ENCODE measurements at places on chromosomes 7 and 10. TPM values are rescaled to one million over a fixed set of nuclear protein-coding genes. Genes with fewer than 3 reads are reported as not detected.

DNA sequence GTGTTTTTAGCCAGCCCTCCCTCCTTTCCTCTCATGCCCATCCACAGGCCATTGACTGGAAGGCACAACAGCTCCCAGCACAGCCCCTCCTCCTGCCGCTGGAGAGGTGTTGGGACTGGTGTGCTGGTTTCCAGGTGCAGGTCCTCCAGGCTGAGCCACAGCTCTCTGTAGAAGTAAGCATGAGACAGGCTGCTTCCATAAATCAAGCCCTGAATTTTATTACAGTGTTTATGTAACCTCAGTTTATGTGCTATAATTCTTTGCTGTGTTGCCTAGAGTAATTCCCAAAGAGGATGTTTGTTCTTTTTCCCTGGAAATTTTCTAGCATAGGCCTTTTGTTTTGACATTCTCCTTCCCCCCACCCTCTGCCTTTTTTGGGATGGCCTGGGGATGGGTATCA, 445.8 kb downstream of the AUTS2 start:
- H3K36me3 ChIP-seq: no peaks in the 10 kb centered on the region
- H3K27ac ChIP-seq: no peak overlapping the region
- no peaks in the 10 kb centered on the region for H3K4me1 ChIP-seq
- H3K4me3 ChIP-seq: no peak overlapping the region
- H3K27me3 ChIP-seq: no peaks in the 10 kb centered on the region
- DNase-seq: no peak

GRCh38 chr10:17024461-17024860, 105.2 kb downstream of the CUBN start:
- no peak overlapping the region for H3K4me3 ChIP-seq
- H3K4me1 ChIP-seq: peaks cover 72% of the 10 kb centered on the region

DNA sequence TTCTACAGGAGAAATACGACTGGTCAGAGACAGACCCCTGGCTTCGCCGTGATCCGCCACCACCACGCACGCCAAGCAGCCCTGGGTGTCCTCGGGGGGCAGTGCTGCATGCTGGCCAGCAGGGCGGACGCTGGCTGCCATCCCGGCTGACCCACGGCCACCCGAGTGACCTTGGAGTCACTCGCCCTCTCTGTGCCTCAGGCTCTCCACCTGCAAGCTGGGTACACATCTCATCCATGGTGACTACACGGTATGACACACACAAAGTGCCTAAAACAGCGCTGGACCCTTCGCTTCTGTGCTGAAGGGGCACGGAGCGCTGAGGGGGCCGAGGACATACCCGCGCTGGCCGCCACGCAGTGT, 62.0 kb upstream of the RNF32 start:
- H3K4me3 ChIP-seq: no peak overlapping the region
- no peaks in the 10 kb centered on the region for H3K4me1 ChIP-seq
- no peaks in the 10 kb centered on the region for H3K36me3 ChIP-seq
- no peaks in the 10 kb centered on the region for H3K27me3 ChIP-seq
- no peak for DNase-seq
- no peak overlapping the region for H3K27ac ChIP-seq

DNA sequence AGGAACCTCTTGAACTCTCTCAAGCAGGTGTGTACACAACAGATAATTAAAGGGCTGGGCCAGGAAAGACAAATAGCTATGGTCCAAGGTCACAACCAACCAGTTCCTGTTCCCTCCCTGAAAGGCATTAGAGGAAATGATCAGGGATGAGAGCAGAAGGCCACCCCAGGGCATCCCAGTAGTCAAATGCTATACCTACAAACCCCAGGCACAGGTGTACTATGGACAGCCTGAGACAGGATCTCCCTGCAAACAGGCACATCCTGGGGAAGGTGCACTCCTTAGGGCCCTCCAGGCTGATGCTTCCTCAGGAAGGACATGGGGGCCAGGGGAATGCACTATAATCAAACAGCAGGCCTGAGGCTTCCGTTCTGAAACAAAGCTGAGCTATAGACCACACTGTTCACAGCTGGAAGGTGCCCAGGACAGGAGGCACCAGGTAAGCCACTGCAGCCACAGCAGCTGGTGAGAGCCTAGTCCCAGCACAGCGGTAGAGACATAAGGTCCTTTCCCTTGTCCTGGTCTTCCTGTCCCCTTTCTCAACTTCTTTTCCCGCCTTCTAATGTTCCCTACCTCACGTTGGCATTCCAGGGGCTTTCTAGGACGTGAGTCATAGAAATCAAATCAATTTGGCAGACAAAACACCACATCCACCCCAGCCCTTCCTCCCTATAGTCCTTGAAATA, 13.3 kb downstream of the PARP12 start:
- H3K4me3 ChIP-seq: no peak overlapping the region
- no peak for DNase-seq
- H3K27me3 ChIP-seq: no peaks in the 10 kb centered on the region
- peaks cover 15% of the 10 kb centered on the region for H3K4me1 ChIP-seq
- H3K36me3 ChIP-seq: no peaks in the 10 kb centered on the region

- no peak overlapping the region for H3K27ac ChIP-seq
- H3K36me3 ChIP-seq: no peaks in the 10 kb centered on the region
- H3K4me3 ChIP-seq: peak overlapping the region; percentile 33
- peaks cover 40% of the 10 kb centered on the region for H3K4me1 ChIP-seq
Measured at GRCh38 chr7:157009778-157010587, 480 bp downstream of the MNX1 start.

GRCh38 chr10:5504146-5505072, 5.0 kb upstream of the CALML5 start:
- H3K4me3 ChIP-seq: no peak overlapping the region
- peaks cover 7% of the 10 kb centered on the region for H3K4me1 ChIP-seq
- no peaks in the 10 kb centered on the region for H3K27me3 ChIP-seq
- H3K36me3 ChIP-seq: no peaks in the 10 kb centered on the region
- DNase-seq: no peak

GRCh38 chr10:66381045-66381444, 544.8 kb upstream of the LRRTM3 start:
- no peaks in the 10 kb centered on the region for H3K27me3 ChIP-seq
- no peak overlapping the region for H3K27ac ChIP-seq
- no peaks in the 10 kb centered on the region for H3K4me1 ChIP-seq
- H3K4me3 ChIP-seq: no peak overlapping the region
- DNase-seq: no peak

DNA sequence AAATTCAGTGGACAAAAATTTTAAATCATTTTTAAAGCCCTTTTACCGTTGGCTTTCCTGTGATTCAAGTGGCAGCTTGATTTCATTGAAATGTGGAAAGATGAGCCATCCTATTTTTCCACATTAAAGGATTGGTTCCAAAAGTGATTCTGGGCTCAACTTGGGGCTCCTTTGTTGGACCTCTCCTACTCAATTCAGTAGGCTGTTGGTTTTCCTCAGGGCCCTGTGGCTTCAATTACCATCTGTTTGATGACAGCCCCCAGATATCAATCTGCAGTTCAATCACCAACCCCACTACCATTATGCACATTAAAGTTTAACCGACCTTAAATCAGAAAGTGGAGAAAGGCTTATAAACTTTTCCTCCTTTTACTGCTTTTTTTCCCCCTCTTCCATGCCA, 47.3 kb downstream of the AVL9 start:
- H3K4me1 ChIP-seq: no peaks in the 10 kb centered on the region
- no peak for DNase-seq
- H3K27ac ChIP-seq: no peak overlapping the region
- no peak overlapping the region for H3K4me3 ChIP-seq

GRCh38 chr7:5238500-5238899, 44.2 kb upstream of the SLC29A4 start:
- no peak overlapping the region for H3K27ac ChIP-seq
- DNase-seq: no peak
- H3K4me1 ChIP-seq: peaks cover 28% of the 10 kb centered on the region
- H3K27me3 ChIP-seq: no peaks in the 10 kb centered on the region
- H3K4me3 ChIP-seq: no peak overlapping the region
- H3K36me3 ChIP-seq: no peaks in the 10 kb centered on the region

DNA sequence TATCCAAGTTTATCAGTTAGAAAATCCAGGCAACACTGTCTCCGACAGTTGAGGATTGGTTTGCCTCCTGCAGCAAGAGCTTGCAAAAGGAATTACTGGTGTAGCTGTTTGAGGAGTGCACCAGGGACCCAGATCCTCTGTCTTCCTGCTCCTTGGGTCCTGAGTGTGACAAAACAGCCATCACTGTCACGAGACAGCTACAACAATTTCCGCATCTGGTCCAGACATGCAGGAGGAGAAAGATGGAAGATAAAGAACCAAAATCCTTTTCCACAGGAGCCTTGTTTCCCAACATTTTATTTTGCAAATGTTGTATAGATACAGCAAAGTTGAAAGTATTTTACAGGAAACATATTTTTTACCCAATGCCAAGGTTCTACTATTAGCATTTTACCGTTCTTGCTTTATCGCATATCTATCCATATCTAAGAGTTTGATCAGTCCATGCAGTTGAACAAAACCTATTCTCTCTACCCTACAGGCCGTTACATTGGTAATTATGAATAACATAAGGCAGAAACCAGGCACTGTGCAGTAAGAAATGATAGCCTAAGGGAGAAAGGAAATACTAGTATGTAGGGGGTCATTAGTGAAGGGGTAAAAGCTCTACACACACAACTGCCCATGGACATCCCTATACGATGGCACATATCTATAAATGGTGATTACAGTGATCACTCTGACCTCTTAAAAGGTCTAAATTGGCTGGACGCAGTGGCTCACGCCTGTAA, 54.9 kb downstream of the FAM204A start:
- no peaks in the 10 kb centered on the region for H3K36me3 ChIP-seq
- H3K27ac ChIP-seq: no peak overlapping the region
- no peaks in the 10 kb centered on the region for H3K4me1 ChIP-seq
- H3K4me3 ChIP-seq: no peak overlapping the region
- no peak for DNase-seq
- H3K27me3 ChIP-seq: peaks cover 17% of the 10 kb centered on the region

- H3K4me3 ChIP-seq: no peak overlapping the region
- no peak overlapping the region for H3K27ac ChIP-seq
- peaks cover 43% of the 10 kb centered on the region for H3K4me1 ChIP-seq
- DNase-seq: no peak
- H3K27me3 ChIP-seq: no peaks in the 10 kb centered on the region
Measured at GRCh38 chr10:88097092-88097516, 233.7 kb downstream of the PTEN start.

DNA sequence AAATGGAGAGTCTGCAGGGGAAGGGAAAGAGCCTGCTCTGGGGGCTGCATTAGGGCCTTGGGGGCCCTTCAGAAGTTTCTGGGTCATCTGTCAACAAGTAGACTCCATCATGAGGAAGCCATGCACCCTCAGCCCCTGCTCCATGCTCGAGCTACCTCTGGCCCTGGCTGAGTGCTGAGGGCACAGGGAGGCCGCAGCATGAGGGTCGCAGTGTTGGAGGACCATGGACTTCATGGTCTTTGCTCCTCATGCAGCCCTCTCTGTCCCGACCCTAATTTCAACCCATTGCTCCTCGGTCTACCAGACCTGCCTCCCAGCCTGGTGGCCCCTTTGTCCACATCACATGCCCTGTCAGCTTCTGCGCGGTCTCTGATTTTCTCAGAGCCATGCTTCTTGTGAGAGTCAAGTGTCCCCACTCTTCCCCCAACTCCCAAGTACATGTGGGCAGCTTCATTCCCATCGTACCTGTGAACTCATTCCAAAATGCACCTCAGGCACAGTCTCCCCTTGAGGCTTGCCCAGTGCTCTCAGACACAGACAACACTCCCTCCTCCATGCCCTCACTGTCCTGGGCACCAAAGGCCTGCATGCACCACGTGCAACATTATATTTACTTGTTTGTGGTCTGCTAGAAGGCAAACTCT, 14.7 kb downstream of the ZNF488 start:
- no peak overlapping the region for H3K27ac ChIP-seq
- no peak overlapping the region for H3K4me3 ChIP-seq
- no peaks in the 10 kb centered on the region for H3K4me1 ChIP-seq
- DNase-seq: no peak
- H3K27me3 ChIP-seq: no peaks in the 10 kb centered on the region
- H3K36me3 ChIP-seq: no peaks in the 10 kb centered on the region

DNA sequence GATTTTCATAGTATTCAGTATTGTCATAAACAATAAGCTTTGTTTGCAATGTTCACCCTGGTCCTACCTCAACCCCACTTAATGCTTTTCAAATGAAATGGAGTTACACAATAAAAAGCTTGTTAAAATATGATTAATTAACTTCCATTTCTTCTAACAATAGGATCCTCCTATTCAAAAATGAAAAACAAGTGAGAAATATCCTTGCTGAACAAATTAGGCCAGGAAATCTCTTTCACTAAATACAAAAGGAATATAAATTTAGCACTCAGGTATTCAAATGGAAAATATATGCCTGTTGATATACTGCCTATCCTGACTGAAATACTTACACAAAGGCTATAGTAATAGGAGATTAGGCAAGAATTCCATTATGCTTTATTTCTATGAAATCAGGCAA, 323.4 kb upstream of the GRM3 start:
- DNase-seq: no peak

DNA sequence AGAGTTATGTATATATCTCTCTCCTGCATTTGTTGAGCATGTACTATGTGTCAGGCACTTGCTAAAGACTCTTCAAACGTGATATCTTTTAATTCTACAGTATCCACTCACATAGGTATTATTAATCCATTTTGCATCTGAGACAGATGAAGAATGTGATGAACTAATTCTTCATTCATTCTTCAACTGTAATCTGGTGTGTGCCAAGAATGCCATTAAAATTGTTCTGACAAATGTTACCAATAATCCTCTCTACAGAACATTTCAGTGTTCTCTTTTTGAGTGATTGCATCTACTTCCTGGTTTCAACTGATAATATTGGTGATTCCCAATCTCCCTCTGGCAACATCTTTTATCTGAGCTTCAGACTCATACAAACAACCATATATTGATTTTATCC, 18.0 kb upstream of the INHBA start:
- H3K27ac ChIP-seq: no peak overlapping the region
- H3K27me3 ChIP-seq: no peaks in the 10 kb centered on the region
- H3K4me1 ChIP-seq: no peaks in the 10 kb centered on the region
- no peak overlapping the region for H3K4me3 ChIP-seq

DNA sequence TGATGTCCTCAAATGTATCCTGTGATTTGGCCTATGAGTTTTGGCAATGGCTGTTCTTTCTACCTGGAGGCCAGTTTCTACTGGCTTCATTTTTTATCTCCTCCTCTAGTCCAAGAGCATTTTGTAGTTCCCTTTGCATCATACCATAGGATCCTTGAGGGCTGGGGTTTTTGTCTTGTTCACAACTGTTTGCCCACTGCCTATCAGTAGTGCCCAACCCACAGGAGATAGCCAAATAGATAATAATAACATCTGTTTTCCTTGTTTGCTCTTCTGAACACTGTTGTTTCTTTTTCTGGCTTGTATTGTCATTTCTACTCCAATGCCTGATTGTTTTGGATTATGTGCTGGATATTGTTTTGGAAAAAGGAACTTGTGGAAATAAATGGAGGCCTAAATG, 3.4 kb downstream of the CDK1 start:
- H3K36me3 ChIP-seq: no peaks in the 10 kb centered on the region
- H3K27ac ChIP-seq: no peak overlapping the region
- DNase-seq: no peak
- no peak overlapping the region for H3K4me3 ChIP-seq
- no peaks in the 10 kb centered on the region for H3K27me3 ChIP-seq

GPR141 gene
- 8.6 TPM for total RNA-seq

TFPI2 gene
- total RNA-seq: 4.5 TPM

AKR1D1 gene
- not detected for total RNA-seq

CALML5 gene
- total RNA-seq: not detected

HOXA4 gene
- total RNA-seq: 3.4 TPM

ZNF680 gene
- 20.3 TPM for total RNA-seq

SUV39H2 gene
- total RNA-seq: 10.9 TPM

MET gene
- 89.3 TPM for total RNA-seq

TDRD1 gene
- 0.29 TPM for total RNA-seq

CASP7 gene
- 39.1 TPM for total RNA-seq
